Activated CD4-positive, alpha-beta T cell treated with anti-CD3 and anti-CD28 coated beads, Interleukin-2, Interleukin-6, amounts not matched to agents 100 ng/mL and 50 ng/mL, durations not matched to agents 16 hours and 8 hours (primary cell): ENCODE measurements at places on chromosomes 2 and 18.

DNA sequence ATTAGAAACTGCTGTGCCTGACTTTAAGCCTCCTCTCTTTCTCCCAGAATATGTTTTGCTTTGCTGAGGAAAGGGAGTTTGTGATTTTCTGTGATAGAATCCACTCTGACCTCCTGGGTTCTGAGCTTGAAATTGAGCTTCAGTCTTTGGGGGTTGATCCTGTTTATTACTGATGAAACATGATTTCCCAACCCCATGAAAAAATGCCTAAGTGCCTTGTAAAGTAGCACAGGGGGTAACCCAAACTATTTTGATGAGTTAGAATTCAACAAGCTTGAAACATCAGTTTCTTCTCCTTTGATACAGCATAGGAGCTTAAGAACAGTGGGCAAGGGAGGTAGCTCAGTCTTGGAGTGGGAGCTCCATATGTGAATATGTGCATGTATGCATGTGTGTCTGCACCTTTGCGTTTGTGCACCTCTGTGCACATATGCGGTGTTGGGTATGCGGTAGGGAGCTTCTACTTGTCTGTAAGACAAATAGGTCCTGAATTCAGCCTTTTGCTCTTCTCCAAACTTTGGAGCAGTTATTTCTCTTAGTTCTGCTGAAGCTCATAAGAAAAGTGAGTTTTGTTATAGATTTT is 364.6 kb downstream of the OSR1 start:
- no peak for DNase-seq

GRCh38 chr2:167509586-167509985 is 621.3 kb downstream of the XIRP2 start:
- DNase-seq = no peak

- DNase-seq = no peak
Measured at GRCh38 chr18:22822024-22822423, 111.1 kb upstream of the RBBP8 start.

- DNase-seq = peak; percentile 27
Measured at GRCh38 chr2:237430861-237431260, 16.9 kb upstream of the COL6A3 start.

GRCh38 chr2:96772903-96773671 is 12.4 kb downstream of the CNNM4 start:
- DNase-seq = peak; percentile 33

DNA sequence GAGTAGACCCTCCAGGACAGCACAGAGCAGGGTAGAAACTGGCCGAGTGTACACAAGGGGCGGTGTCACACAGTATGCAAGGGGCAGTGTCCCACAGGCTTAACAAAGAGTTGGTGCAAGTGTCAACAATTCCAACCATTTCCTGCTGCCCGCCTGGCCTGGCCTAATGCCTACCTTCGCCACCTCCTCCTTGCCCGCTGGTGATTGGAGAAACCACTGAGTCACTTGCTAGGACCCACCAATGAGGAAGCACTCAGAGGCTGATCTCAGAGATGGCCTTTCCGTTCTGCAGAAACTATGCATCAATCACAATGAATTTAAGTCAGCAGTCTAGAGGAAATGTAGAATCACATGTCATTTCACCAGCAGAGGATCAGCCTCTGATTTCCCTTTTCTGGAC is 263.3 kb upstream of the PKDCC start:
- no peak for DNase-seq

DNA sequence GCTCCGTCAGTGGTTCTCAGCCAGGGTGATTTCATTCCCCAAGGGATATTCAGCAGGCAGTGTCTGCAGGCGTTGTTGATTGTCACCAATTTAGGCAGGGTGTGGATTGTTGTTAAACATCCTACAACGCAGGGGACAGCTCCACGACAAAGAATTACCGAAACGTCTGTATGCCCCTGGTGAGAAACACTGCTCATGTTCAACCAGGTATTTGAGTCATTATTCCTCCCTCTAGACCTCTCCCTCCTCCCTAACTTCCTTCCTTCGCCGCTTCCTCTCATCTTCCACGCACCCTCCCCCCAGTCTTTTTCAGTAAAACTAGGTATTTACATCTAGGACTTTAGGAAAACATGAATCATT is 50.8 kb downstream of the NCK2 start:
- peak; percentile 62 for DNase-seq

DNA sequence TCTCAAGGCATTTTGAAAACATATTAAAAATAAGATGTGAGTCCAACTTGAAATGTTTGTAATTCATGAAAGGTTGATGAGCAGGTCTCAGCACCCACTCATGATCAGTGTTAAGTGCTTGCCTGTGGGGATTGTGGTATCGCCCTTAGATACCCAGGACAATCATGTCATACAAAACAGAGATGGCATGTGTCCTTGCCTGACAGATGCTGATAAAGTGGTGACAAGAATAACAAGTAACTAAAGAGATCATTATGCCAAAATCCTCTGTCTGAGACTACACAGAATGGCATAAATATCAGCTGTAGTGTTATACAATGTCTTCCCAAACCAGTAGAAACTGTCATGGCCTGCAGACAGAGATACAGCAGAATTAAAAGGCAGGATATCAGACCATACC is 930.3 kb downstream of the SUCLG1 start:
- no peak for DNase-seq

DNA sequence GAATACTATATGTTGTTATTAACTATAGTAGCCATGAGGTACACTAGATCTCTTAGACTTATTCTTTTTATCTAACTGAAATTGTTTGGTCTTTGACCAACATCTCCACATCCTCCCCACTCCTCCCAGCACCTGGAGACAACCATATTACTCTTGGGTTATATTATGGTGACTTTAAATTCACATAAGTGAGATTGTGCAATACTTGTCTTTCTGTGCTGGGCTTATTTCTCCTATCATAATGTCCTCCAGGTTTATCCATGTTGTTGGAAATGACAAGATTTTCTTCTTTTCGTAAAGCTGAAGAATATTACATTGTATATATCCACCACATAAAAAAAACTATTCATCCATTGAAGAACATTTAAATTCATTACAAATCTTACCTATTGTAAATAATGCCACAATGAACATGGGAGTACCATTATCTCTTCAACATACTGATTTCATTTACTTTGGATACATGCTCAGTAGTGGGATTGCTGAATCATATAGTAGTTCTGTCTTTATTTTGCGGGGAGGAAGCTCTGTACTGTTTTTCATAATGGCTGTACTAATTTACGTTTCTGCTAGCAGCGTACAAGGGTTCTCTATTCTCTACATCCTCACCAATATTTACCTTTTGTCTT is 159.2 kb upstream of the SCN7A start:
- DNase-seq = no peak

GRCh38 chr18:44823782-44824181 is 143.1 kb downstream of the SETBP1 start:
- no peak for DNase-seq

DNA sequence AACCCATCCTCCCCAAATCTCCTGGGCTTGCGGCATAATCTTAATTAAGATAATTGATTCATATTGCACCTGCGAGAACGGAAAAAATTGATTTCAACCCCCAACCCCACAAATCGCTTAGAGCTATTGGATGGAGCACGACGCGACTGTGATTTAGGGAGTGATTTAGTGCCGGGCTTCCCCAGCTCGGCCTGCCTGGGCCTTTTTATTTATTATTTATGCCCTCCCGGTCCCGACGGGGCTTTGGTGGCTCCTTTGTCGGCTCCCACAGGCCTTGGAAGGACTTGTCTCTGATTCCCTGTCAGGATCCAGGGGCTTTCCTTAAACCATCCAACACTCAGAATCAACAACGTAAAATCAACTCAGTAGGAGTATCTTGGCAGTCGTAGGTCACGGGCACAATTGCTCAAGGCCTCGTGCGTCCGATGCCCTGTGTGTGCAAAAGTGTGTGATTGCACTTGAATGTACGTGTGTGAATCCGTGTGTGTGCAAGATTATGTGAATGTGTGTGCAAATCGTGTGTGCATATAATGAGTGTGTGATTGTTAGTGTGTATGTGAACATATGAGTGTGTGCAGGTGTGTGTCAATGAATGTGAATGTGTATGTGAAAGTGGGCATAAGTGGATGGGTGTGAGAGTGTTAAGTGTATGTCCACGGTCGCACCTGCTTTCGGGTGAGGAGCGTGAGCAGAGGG is 4.3 kb upstream of the NEUROD1 start:
- no peak for DNase-seq

DNA sequence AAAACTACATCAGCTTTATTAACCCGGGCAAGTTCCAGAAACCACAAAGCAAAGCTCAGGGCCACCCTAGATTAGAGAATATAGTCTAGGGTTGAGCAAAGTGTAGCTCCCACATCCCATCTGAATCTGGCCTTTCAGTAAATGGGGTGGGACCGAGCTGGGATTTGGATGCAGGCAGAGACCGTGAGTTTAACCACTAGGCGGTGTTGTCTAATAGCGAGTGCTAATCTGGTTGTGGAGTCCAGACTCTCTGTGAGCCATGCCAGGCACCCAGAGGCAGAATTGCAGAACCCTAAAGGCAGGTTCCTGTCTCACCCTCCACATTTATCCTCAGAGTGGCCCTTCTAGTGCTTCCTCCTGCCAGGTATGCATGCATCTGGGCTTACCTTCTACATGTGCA is 435.9 kb downstream of the TSN start:
- DNase-seq = peak; percentile 5

DNA sequence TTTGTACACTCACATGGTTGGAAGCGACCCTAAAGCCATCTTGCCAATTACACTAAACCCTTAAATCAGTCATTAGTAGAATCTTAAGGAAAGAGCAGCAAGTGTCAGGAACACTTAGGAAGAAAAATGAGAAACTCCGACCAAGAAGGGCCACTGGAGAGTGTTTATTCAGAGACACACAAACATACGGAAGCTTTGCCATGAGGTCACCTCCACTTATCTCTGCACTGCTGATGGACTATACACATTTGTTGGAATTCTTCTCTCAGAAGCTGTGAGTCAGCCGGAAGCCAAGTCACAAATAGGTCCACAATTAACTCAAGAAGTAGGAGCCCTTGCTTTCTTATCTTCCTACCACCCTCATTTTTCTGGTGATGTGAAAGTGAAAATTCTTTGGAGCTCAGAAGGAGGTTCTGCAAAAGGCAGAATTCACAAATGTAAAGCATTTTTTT is 21.6 kb downstream of the BMP10 start:
- DNase-seq = no peak

GRCh38 chr18:59478591-59478990 is 119.5 kb upstream of the LMAN1 start:
- no peak for DNase-seq

DNA sequence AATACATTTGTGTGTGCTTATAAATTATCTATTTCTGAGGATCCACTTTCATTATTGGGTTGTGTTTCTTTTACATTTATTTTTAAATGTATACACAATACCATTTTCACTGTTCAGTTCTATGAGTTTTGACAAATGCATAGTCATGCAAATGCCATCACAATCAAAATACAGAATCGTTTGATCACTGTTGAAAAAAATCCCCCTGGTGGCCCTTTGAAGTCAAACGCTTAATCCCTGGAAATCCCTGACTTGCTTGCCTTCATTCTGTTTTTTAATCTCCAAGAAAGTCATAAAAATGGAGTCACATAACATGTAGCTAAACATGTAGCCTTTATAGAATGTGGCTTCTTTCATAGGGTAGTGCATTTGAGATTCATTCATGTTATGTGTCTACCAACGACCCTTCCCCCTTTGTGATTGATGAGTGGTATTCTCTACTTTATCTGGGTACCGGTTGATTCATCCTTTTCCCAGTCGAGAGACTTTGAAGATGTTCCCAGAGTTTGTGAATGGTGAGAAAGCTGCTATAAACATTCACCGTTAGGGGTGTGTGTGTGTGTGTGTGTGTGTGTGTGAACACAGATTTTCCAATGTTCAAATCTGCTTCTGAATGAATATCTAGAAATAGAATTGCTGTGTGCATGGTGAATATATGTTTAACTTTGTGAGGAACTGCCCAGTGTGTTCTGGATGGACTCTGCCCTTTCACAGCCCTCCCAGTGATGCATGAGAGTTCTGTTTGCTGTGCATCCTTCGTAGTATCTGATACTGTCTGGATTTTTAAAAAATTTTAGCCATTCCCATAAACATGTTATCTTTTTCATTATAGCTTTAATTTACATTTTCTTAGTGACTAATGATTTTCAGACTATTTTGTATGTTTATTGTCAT is 173.6 kb downstream of the GALR1 start:
- DNase-seq = no peak

- no peak for DNase-seq
Measured at GRCh38 chr2:113898081-113898480, 8.2 kb downstream of the ACTR3 start.

GRCh38 chr2:71907503-71907902 is 240.2 kb downstream of the CYP26B1 start:
- DNase-seq = no peak

DNA sequence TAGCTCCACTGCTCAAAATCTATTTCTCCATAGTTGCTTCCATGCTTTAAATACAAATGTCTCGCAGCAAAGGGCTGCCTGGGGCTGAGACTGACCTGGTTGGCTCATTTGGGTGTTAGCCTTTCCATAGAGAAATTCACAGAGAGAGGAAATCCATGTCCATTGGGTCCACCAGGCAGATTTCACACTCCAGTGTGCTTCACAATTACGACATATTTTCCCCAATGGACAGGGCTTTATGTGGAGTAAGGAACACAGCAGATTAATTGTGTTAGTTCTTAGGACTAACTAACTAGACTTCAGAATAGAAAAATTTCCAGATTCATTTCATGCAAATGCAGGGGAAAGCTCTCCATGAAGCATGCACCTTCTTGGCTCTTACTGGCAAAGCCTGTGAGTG is 180.7 kb downstream of the FBXO15 start:
- DNase-seq = no peak

GRCh38 chr18:65762556-65762955 is 11.7 kb downstream of the CDH7 start:
- no peak for DNase-seq

- DNase-seq = no peak
Measured at GRCh38 chr2:39138837-39139211, 18.0 kb upstream of the SOS1 start.

- DNase-seq = no peak
Measured at GRCh38 chr18:26039203-26039602, 51.2 kb downstream of the SS18 start.

DNA sequence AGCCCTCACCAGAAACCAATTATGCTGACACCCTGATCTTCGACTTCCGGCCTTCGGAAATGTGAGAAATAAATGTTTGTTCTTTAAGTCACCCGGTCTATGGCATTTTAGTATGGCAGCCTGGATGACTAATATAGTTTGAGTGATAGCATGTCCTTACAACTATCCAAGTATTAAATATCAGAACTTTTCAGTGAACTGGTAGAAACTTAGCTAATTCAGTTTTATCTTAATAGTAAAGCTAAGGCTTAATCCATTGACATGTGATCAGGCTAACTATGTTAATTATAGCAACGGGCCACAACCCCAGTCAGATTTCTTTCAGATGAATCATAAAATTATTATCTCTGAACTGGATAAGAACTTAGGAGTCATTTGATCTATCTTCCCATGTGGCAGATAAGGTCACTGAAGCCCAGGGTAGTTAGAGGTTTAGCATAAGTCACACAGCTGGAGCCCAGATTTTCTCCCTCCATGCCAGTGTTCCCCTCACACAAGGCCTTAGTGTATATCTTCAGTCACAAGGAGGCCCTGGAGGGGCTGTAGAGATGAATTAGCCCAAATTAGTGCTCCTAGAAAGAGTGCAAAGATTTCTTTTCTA is 40.7 kb upstream of the UPP2 start:
- no peak for DNase-seq
